Stimulated activated CD8-positive, alpha-beta memory T cell treated with anti-CD3 and anti-CD28 coated beads, Interleukin-7, amount 100 ng/mL, for 4 hours (primary cell): ENCODE measurements at places on chromosomes 5 and 9.
A peak's percentile ranks its signal among the peaks of the same experiment; 100 is the strongest.

GRCh38 chr5:97735209-97735608, 552.2 kb upstream of the RIOK2 start:
- no peak for DNase-seq

DNA sequence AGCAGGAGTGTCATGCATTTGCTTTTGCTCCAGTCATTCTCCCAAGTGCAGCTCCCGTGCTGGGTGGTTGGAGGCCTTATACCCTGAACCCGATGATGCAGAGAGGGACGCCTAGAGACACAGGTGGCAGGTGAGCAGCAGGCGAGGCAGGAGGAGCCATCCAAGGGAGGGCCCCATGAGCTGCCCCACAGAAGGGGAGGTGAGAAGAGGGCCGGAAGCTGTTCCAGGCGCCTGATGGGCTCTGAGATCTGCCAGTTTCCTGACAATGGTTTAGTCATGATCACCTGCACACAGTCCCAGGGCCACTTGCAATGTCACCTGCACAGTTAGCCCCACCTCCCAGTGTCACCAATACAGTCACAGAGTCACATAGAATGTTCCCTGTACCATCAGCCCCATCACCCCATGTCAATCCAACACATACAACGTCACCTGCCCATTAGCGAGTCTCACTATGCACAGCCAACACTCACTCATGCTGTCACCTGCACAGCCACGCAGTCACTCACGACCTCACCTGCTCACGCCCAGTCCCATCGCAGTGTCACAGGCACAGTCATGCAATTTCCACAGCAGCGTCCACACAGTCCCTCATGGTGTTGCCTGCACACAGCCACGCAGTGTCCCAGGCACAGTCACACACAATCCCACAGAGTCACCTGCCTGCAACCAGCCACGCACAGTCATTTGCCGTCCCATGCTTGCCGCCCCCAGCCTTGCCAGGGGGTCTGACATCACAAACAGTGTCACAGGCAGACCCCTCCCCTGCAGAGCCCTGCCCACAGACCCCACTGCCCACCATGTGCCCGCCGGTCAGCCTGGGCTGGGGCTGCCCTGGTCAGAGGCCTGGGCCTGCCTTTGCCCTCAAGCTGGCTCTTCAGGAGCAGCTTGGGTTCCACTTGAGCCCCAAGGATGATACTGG, 113.4 kb downstream of the LHX2 start:
- no peak for DNase-seq

DNA sequence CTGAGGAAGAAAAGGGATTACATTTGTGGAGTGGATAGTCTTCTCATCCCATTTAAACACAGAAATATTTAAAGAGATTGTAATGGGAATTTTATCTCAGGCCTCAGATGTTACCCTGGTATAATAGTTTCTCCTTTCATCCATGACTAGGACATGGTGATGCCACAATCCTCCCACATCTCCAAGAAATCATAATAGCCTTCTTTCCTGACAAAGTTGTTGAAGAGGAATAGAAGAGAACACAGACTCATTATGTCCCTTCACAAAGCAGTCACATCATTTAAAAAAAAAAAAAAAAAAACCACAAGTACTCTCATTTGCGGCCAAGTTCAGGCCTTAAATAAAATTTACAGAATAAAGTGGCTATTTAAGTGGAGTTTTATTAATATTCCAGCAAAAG, 359.6 kb downstream of the DEPDC1B start:
- DNase-seq = no peak

DNA sequence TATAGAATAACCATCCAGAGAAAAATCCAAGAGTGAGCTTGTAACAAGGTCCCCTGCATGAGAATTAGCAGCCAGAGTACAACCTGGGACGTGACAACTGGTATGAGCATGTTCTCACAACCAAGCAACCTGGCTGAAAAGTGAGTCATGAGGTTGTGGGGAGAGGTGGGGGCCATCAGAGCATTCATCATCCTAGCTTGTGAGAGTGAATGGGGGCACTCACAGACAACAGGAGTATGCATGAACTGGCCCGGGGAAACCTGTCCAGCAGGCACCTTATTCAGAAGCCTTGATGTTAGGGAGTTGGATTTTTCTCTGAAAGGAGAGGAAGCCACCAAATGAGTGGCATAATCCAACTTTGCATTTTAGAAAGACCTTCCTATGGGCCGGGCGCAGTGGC, 113.0 kb downstream of the FRMD3 start:
- DNase-seq = no peak

DNA sequence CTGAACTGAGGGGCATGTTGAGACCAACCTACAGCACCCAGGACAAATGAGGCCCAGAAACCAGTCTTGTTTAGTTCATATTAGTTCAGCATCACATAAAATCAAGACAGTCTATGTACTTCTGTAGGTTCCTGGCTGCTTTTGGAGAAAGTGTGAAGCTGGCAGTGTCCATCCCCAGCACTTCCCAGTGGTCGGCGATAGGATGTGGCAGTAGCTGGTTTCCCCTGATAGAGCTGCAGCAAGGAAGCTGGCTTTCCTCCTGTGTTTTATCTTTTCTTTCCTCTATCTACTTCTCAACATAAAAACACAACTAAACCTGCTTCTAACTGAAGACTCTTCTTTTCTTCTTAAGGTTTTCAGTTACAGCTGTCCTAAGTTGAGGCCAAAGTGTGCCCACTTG, 43.0 kb upstream of the SLC46A2 start:
- no peak for DNase-seq

GRCh38 chr5:74576941-74577456, 63.5 kb downstream of the ENC1 start:
- DNase-seq = no peak

DNA sequence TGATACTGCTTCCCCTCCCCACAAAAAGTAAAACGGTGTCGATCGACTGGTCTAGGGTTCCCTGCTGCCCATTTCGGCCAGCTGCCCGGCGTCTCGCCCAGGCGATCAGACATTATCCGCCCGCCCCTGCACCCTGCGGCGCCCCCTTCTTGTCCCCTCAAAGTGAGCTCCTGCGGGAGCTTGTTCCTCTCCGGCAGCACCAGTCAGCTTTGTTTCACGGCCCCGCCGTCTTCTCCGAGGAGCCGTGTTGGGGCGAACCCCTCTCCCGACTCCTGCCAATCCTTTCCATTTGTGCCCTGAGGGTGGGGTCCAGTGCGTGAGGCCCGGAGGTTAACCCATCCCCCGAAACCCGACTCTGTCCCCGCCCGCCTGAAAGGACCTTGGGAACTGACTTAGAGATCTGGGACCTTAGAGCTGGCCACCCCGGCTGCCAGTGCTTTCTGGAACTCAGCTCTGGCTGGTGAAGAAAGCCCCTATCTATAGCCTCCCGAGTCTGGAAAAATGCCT, 518 bp downstream of the UBE2B start:
- DNase-seq = peak; percentile 23

- DNase-seq = no peak
These were observed 157.5 kb upstream of the HAPLN1 start for GRCh38 chr5:83877911-83878706.

GRCh38 chr9:109499631-109500410, 1.7 kb upstream of the PTPN3 start:
- no peak for DNase-seq

DNA sequence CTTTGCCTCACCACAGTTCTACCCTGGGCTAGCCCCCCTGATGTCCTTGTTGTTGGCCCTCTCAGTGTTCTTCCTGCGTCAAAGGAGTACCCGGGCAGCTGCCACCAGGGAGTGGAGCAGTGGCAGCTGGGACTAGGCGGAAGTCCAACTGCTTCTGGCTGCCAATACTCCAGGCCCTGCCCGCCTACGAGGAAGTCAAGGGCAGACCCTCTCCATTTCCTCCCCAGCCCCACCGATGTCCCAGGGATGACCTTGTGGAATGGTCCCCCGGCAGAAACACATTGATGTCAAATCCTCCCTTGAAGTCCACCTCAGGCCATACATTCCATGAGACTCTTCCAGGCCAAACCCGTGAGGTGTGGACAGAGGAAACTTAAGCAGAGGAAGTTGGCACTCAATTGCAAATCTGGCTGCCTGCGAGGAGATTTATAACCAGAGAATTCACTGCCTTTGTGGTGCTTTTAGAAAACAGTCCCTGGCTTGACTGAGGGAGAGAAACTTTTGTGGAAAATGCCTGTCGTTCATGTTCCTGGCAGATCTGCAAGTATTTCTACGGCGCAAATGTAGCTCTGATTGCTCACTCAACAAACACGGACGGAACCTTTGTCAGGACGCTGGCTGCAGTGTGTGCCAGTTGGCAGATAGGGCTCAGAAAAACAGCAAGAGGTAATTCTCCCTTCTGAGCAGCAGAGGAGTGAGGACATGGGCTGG, 339.7 kb downstream of the RAB3C start:
- DNase-seq = no peak

DNA sequence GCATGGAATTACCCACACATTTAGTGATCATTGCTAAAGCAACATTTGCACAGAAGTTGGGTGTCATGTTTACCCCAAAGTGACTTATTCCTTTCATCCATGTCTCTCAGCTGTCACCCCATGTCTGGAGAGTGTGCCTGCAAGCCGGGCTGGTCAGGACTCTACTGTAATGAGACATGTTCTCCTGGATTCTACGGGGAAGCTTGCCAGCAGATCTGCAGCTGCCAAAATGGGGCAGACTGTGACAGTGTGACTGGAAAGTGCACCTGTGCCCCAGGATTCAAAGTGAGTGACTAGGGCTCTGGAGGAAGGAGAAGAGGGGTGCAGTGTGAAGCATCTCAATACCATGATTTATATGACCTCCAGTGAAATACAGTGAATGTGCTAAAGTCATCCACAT, 99.9 kb upstream of the PRRC1 start:
- DNase-seq = no peak

GRCh38 chr5:4584982-4585381, 555.1 kb upstream of the ADAMTS16 start:
- DNase-seq = no peak

DNA sequence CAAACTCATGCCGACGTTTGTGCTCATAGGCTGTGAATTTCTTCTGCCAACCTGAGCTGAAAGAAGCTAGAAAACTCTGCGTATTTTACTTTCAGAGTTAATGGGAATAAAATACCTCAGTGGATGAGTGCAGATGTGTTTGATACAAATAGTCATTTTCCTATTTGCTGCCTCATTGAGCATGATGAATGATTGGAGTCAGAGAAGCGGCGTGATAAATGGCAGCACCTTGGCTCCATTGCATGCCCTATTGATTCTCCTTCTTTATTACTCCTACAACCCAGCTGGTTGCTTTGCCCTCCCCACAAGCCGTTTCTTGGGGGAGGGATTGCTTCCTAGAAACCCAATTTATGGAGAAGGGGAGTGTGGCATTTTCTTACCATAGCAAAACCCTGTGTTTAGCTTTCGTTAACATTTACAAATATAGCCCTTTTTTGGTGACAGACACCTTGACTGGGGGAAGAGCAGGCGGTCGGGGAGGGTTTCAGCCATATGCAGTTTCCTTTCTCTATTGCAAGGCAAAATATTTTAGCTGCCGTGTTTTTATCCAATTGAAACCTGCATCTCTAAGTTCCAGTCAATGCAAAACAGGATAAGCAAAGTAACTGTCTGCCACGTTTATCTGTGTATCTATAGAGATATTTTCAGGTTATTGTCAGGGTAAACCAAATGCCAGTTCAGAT, 93.1 kb upstream of the TBCA start:
- DNase-seq = no peak

DNA sequence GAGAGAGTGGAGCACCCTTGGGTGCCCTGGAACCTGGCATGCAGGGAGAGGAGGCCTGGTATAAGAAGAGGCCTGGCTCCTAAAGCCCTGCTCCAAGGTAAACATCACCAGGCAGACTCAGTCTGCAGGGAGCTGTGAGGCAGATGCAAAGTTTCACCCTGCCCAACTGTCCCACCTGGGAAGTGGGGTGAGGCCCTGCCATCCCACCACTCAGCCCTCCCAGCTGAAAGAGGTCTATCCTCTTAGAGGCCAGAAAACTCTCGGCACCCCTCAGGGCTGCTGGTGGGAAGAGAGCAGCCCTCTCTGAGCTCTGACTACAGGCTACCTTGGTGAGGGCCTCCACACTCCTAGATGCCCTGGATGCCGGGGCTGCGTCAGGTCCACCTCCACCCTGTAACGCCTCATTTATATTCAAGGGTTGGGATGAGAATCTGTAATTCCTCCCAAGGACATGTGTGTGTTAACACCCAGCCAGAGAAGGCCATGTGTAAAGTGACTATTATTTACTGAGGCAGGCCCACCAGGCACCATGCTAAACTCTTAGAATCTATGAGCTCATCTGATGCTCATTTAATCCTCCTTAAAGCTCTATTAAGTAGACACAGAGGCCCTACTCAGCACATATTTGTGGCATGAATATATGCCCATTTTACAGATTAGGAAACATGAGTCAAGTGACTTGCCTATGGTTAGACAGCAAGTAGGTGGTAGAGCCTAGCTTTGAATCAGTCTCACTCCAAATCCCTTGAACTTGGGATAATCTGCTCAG, 205.9 kb downstream of the FSTL4 start:
- no peak for DNase-seq

DNA sequence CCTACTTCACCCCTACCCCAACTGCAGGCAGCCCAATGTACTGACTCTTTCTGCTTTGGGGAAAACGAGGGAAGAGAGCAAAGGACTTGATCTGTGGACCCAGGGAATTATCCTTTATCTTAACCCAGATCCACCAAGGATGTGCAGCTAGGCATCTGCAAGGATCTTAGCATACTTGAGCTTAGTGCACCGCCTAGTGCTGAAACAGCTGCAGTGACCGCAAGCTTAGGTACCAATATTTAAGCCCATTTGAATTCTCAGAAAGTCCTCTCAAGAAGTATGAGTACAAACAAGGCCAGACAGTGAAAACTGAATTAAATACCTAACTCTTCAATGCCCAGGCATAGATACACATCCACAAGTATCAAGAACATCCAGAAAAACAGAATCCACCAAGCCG, 576.7 kb upstream of the ADAMTS16 start:
- DNase-seq = no peak

GRCh38 chr9:94168203-94169000, 84.1 kb downstream of the PTPDC1 start:
- DNase-seq = no peak

GRCh38 chr5:17087035-17087434, 130.4 kb upstream of the BASP1 start:
- no peak for DNase-seq

DNA sequence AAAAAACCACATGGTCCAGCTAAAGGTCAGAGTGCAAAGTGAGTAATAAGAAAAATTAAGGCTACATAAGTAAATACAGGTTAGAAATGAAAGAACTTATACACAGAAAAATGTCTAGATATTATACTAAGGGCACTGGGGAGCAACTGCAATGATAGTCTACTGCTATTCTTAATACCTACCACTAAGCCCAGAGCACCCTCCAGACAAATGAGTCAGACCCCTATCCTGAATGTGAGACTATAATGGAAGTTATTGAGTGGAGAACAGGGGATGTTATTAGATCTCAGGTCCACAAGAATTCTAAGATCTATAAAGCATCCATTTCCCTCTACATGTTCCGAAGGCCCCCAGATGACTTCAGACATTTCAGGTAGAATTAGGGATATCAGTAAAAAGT, 438.3 kb downstream of the PRELID2 start:
- no peak for DNase-seq

DNA sequence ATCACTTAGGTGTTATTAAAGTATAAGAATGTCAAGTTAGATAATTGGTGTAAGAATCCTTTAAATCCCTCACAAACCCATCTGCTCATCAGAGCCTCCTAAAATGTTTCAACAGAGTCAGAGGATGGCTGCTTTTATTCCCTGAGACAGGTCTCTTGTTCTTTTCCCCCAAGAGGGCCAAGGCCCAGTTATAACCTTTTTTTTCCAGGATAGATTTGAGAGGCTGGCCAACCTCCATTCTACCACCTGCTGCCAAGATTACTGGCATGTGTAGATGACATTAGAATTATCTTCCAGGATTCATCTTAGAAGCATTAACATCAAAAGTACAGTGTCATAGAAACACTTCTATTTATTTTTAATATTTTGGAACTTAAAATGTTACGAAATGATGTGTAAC, 305.1 kb downstream of the TRPM3 start:
- no peak for DNase-seq
